ENCODE measurements at places on chromosomes 4 and X.

GRCh38 chrX:41047878-41048534, 37.2 kb upstream of the USP9X start:
- peak; percentile 16 for DNase-seq

DNA sequence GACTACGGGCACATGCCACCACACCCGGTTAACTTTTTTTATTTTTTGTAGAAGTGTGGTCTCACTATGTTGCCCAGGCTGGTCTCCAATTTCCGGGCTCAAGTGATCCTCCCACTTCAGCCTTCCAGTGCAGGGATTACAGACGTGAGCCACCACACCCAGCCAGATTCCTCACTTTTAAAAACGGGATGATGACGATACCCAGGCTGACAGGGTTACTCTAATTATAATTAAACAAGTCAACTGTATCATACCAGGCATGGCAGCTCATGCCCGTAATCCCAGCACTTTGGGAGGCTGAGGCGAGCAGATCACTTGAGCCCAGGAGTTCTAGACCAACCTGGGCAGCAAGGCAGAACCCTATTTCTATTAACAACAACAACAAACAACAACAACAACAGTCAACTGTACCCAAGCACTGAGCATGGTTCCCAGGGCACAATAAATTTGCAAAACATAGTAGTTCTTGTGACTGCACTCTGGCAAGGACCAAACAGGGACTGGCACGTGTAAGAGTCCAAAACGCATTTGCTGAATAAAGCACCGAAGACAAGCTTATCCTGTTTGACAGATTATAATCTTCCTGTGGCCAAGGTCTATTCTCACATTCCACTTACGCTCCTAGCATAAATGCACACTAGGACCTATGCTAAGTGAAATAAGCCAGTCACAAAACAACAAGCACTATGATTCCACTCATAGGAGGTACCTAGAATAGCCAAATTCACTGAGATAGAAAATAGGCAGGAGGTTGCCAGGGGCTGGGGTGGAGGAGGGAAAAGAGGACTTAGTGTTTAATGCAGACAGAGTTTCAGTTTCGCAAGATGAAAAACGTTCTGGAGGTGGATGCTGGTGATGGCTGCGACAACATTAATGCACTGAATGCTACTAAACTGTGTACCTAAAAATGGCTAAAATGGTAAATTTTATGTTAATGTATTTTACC, 77.5 kb downstream of the IRF2 start:
- no peak for DNase-seq

DNA sequence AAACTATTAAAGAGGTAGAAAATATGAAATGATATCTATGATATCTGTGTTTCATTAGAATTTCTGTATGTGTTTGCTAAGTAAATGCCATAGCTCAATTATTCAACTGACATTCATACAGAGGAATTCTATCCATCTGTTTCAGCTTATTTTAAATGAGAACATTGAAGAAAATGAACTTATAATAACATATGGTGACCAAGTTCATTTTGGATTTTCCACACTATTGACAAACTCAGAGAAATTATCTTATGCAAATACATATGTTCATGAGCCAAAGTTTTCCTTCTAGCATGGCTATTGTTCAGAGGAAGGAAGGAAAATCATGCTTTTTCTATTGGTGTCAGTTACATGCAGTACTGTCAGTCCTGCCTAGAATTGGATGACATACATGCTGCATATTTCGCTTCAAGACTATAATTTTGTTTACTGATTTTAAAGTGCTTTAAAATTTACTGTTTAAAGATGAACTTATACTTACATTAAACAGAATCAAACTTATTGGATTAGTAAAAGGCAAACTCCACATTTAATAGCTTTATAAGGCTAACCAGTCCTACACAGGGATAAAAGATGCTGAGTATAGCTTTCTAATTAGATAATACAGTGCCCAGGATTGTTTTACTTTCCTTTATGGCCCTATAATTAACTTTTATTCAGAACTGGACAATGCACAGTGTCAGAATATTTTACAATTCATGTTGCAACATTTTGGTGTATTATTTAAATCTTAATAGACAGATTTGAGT, 646.2 kb downstream of the TRAM1L1 start:
- DNase-seq, result no peak

DNA sequence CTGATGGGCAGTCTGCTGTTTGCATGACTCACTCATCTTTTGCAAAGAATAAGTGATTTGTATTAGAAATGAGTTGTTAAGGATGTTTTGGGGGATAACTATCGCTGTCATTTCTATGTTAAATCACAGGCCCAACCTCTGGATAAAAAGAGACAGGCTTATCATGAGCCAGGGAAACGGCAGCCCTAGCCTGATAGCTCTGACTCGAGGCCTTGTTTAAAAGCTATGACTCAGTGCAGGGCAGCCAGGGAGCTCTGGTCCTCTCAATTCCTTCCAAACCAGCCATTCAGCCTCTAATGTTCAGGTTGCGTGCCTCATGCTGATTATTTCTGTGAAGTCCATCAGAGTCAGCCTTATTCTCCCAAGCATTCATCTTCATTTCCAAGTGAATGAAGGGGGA, 305.9 kb upstream of the HAND2 start:
- DNase-seq, result no peak

DNA sequence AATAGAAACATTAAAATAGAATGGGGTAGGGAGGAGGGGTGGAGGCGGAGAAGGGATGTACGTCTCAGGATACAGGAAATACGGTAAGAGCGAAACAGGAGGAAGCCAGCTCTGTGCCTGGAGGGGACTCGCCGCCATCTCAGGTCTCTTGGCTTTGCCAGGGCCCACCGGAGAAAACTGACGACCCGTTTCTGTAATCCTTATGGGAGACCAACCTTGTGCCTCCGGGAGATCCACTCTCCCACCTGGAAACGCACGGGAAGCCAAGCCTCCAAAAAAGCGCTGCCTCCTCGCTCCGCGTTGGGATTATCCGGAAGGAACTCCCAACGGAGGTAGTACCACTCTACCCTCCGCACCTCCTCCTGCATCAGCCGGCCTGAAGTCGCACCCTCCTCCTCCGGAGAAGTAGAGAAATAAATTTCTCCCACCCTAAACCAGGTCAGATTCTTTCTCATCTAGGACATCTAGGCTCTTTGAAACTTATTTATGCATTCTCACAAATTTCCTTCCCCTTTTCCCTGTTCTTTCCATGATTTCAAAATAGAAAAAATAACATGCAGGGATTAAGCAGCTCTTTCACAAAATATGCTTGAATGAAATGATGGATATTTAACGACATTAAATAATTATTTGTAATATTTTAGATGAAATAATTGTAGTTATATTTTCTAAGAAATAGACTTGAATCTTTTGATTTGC, at the start of gene NBDY:
TSS of gene NBDY (plus strand) at position 92 of the 699 bp plus-strand sequence. CDS start at position 203, 111 bp downstream.
- DNase-seq, result peak; percentile 72

- no peak for DNase-seq
Measured at GRCh38 chrX:148784137-148784536, 283.7 kb downstream of the AFF2 start.

GRCh38 chrX:112941209-112941837, 100.7 kb upstream of the AMOT start:
- DNase-seq, result no peak

GRCh38 chr4:152565333-152565732, 29.4 kb upstream of the FBXW7 start:
- no peak for DNase-seq

DNA sequence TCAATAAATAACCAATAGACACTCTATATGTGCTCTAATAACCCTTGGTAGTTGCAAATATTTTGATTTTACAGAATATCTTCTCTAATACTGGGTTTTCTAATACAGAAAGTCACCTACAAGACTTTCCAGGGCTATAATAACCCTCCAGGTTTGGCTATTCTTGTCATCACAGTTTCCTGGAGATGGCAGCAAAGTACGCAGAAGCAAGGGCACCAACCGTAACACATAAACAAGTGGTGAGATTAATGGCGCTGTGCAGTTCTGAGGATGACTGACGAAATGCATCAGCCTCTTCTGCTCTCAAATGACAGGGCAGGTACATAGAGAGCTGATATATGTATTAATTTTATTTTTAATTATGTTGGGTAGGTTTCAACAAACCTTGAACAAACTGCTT, 122.4 kb downstream of the C4orf33 start:
- DNase-seq, result peak; percentile 3

DNA sequence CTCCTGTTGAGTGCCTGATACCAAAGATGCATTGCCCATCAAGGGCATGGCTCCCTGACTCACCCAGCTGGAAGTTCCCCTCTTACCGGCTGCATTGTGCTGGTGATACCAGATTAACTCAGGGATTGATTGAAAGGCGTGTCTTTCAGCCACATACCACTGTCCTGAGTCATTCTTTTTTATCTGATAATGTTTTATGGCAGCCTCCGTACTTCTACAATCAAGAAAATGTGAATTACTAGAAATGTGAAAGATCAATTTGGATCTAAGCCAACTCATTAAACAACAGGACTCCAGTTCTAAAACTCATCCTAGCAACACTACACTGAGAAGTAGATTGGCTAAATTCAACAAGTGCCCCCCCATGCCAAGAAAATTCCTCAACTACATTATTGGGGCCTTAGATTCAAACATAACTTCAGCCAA, 40.0 kb downstream of the TXK start:
- DNase-seq, result peak; percentile 83

DNA sequence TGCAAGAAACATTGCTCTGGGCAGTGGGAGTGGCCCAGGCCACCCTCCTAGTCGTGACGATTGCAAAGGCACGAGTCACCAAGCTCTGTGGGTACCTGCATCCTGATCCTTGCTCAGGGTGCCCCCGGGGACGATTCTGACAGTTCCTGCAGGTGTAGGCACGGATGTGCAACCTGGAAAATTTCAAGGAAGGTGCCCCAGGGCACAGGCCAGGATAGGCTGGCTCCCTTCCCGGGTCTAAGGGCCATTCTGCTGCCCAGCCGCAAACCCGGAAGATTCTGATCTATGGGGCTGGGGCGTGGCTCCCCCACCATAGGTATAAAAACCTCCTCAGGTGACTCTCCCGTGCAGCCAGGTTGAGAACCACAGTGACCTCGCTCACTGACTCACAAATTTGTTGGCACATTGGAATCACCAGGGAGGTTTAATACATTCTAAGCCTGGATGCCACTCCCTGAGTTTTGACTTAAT, 228.5 kb downstream of the PTTG2 start:
- DNase-seq, result no peak

DNA sequence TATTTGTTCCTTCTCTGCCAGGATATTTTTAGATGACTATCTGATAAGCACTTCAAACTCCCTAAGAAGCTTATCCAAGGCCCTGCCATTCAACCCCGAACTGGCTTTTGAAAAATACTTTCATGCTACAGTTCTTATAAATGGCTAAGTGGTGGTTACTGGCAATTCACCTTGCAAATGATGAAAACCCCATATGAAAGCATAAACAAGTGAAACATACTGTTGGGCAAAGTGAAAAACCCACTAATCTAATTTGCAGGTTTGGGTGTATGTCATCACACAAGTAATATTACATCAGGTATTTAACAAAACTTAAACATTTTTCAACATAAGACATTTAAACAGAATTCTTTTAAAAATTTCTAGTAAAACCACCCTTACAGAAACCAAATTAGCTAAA, 31.1 kb downstream of the TAPT1 start:
- DNase-seq, result no peak

DNA sequence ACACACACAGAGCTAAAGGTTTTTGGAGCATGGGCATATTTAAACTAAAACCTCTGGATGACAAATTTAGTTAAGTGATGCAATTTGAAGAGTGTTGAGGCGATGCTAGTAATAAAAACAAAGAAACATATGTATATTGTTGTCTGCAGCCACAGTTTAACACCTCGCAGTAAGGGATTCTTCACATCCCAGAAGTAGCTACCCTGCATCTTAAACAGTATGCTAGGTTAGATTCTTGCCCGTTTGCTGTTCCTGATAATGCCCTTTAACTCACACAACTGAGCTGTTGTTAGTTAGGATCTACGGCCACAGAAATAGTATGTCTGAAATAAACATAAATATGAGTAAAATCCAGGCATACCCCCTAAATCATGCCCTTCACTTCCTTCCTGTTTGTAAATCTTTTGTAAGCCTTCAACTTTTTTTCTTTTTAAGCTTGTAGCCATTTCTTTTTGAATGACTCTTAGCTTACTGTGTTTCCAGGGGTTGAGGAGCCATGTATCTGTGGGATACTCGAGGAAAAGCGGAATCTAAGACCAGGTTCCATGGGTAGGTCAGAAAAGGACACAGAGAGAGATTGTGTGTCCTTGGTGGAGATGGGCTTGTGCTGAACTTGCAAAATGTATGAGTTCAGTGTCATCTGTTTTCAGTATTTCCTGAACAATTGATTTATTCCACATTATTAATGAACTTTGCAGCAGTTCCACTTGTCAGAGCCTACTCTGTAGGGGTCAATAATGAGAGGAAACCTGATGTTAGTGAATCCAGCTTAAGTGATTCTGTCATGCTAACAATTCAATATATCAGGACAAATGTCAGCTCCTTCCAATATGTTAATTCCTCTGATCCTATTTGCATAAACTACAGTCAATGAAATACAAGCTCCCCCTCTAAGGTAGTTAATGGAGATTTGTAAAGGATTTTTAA, 349.6 kb downstream of the GPAT3 start:
- DNase-seq, result no peak

DNA sequence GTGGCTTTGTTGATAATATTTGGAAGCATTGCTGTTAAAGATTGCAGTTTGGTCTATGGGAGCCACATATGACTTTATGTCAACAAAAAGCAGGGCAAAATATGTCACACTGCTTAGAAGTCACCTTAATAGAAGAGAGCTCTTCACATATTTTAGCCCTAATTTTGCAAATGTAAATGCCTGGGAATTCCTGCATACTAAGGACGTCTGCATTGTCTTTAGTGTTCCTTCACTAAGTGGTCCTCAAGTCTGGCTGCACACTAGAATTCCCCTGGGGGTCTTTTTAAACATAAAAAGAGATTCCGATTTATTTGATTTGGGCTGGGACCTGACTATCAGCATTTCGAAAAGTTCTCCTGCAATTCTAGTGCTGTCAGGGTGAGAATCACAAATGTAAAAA, 495.1 kb upstream of the FAM241A start:
- DNase-seq, result no peak

GRCh38 chr4:177484613-177485021, 42.4 kb upstream of the AGA start:
- no peak for DNase-seq

DNA sequence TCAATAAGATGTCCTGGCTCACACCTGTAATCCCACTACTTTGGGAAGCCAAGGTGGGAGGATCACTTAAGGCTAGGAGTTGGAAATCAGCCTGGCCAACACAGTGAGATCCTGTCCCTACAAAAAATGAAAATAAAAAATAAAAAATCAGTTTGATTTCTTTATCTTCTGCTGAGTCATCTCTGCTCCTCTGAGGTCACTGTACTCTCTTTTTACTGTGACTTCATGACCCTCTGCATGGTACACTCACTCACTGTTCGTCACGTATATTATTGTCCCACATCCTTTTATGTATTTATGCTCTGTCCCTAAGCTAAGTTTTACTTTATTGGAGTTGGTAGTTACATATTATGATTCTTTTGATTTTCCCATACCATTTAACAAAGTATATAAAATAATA, 333.3 kb downstream of the PCDH7 start:
- no peak for DNase-seq

Measured in hematopoietic multipotent progenitor cell treated with erythropoietin and hydrocortisone succinate and interleukin-3 and kit ligand, for 6 days (in vitro differentiated cells).